Lower leg skin (tissue), 4 donors: ENCODE measurements at places on chromosomes 1 and 21.

DNA sequence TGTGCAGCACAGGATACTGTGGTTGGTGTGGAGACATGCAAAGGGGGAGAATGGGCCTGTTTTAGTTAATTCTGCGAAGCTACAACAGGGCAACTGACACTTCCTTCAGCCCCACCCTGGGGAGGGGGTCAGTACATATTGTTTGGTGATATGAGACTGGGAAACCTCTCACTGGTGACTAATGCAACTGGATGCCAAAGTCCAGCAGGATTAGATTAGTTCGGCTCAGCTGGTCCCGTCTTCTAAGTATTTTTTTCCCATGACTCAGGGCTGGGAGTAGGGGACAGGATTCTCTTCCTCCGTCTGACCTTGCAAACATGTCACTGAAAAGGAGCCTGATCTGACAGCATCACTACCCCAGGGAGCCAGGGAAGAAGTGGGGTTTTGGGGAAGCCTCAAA is 43.0 kb downstream of the PLXNA2 start:
- no peak for DNase-seq

DNA sequence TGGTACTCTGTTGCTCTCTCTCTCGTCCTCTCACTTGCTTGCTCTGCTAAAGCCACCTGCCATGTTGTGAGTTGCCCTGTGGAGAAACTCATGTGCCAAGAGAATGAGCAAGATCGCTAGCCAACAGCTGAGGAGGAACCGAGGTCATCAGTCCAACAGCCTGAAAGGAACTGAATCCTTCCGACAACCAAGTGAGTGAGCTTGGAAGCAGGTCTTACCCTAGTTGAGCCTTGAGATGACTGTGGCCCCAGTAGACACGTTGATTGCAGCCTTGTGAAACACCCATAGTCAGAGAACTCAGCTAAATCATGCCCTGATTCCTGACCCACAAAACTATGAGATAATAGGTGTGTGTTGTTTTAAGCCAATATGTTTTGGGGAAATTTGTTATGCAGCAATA is 48.1 kb upstream of the BACH1 start:
- no peak for DNase-seq

- peak; percentile 94 for DNase-seq
Observed at GRCh38 chr21:38913120-38913892, 107.6 kb downstream of the ETS2 start.

- DNase-seq: no peak
Observed at GRCh38 chr1:154607106-154607608, 829 bp downstream of the ADAR start.

DNA sequence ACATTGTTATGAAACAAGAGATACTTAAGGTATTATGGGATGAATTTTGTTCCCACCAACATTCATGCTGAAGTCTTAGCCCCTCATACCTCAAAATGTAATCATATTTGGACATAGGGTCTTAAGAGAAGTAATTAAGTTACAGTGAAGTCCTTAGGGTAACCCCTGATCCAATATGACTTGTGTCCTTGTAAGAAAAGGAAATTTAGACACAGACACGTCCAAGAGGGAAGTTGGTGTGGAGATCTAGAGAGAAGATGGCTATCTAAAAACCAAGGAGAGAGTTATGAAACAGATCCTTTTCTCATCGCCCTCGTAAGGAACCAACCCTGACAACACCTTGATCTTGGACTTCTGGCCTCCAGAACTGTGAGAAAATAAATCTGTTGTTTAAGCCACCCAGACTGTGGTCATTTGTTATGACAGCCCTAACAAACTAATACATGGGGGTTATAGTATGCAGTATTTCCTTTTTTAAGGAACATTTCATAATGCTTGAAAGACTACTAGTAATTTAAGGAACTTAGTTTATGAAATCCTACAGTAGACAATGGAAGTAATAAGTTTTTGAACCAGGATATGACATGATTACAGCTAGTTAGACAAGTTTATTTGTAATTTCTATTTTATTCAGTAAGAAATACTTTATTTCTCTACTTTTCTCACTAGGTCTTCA is 875.5 kb upstream of the ADGRL2 start:
- DNase-seq: no peak

DNA sequence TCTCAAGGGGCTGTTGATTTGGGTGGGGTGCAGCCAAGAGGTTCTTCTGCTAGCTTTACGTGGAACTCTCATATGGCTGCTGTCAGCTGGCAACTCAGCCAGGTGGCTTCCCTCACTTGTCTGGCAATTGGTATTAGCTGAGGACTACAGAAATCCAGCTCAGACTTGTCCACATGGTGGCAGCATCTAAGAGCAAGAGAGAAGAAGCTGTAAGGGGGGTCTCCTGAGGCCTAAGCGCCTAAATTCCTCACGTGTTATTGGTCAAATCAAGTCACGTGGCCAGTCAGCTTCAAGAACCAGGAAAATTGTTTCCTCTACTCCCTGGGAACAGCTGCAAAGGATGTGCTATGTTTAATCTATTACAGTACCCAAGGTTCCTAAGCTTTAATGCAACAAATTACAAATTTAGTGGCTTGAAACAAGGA is 4.2 kb upstream of the DYRK3 start:
- DNase-seq: peak; percentile 20

DNA sequence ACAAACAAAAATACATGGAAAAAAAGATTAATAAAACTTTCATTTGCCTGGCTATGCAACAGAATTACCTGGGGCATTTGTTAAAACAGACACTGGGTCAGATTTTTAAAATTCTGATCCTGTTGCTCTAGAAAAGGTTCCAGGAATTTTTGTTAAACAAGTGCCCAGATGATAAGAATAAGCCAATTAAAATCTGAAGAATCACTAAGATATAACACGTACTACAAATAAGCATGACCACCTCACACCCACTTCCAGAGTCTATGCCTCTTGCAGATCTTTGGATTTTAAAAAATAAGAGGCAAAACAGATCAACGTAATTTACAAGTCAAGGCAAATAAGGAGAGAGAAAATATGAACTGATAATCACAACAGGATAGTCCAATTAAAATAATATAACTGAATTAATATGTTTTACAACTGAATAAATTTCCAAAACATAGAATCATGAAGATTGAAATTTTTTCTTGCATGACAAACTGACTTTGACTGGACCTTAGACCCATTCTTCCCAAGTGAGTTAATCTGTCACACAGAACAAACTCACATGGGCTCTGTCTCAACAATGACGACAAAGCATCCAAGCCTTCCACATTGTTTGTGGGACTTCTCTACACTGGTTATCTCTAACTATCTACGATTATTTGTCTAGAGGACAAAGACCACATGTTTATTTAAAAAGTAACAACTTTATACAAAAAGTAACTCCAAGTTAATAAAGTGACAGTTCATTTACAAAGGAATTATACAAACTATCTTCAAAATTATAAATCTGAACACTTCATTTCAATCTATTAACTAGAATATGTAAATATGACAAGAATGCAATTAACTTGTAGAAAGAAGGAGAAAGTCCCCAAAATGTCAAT is 56.9 kb downstream of the COP1 start:
- DNase-seq: no peak

- DNase-seq: no peak
Observed at GRCh38 chr1:245915841-245916240, 591.2 kb downstream of the SMYD3 start.

- no peak for DNase-seq
Observed at GRCh38 chr1:115428256-115428655, 90.2 kb upstream of the NGF start.

DNA sequence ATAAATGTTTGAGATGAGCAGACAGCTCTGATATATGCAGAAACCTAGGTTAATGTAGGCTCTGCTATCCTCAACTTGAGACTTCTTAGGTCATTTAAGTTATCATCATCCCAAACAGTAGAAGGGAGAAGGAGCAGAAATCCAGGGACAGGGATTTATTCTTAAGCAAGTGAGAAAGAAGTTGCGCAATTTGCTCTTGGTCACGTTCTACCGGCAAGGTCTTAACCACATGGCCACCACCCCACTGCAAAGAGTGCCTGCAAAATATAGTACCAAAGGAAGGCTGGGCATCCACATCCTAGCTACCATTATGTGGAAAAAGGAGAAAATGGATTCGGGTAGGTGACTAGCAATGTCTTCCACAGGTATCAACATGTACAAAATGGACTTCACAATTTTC is 25.2 kb downstream of the CRNN start:
- DNase-seq: no peak

GRCh38 chr1:231923491-231924041 is 297.0 kb downstream of the DISC1 start:
- DNase-seq: no peak

DNA sequence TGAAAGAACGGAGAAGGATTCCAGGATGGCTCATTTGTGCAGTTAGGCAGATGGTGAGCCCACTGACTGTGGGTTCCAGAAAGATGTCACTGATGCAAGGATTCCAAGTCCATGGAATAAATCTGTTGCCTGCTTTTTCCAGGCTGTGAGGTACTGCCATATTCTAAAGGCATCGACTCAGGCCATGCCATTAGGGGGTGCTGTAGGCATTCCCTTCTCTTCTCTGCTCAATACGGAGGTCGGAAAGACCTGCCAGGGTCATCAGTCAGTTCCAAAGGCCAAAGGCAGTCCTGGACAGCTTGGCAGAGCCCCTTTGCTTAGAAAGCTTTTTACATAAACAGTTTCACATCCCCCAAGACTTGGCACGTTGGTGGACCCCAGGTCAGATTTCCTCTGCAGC is 31.7 kb upstream of the TMEM125 start:
- peak; percentile 46 for DNase-seq

DNA sequence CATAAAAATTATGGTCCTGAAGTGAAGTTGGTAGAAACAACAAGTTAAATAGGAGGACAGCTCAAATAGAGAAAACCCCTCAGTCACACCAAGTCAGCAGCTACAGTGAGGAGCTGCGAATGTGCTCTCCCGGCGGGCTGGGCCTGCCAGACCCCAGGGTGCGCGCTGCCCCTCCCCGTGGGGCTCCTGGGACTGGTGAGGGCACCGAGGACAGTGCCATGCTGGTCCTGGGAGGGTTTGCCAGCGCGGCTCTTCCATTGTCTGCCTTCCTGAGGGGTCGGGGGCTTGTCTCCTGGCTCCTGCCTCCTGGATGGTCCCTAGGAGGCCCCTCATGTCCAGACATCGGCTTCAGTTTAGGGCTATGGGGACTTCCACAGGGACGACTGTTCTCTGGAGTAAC is 121.8 kb downstream of the PCBP3 start:
- no peak for DNase-seq

DNA sequence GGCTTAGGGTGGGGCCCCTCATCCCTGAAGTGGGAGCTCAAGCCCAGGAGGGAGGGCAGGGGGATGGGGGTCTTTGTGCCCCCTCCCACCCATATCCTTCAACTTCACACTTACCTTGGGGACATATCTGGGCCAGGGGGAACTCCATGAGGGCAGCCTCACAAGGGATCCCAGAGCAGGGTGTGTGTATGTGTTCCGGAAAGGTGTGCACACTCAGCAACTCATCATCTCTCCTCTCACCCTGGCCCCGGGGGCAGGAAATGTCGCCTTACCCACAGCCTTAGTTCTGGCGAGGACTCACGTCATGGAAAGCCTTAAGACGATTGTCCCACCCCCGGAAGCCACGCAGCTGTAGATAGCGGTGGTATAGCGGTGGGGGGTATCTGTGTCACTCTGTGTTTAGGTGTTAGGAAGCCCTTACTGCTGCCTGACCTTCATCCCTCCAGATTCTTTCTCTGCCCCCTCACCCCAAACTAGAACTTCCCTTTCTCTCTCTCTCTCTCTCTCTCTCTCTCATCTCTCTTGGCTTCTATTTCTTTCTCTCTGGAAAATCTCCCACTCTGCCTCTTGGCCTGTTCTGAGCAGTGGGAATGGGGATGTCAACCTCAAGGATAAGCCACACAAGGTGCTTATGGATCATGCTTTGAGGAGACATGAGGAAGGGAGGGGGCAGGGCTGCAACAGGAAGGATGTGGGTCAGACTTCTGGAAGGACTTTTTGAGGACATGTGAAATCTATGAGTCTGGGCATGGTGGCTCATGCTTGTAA is at the start of gene SH2D2A:
SH2D2A (minus strand) TSS at position 288 of the 768 bp plus-strand sequence; CDS start at position 148, 140 bp downstream.
- peak; percentile 90 for DNase-seq

GRCh38 chr1:43868741-43869067 is 64.9 kb upstream of the ARTN start:
- no peak for DNase-seq

DNA sequence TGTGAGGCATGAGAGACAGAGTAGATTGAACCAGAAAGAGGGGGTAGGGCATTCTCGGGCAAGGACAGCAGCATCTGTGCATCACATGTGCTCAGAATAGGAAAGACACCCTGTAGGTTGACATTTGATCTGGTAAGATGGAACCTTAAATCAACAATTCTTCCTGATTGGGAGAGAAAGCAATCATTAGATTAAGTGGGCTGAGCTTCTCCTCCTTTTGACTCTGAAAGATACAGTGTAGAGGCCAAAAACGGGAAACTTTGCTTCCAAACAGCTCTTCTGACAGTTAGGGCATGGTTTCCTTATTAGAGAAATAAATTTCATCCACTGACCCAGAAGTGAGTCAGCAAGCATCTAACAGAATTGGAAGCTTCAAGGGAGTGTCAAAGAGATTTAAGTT is 9.7 kb downstream of the KIF14 start:
- DNase-seq: no peak

DNA sequence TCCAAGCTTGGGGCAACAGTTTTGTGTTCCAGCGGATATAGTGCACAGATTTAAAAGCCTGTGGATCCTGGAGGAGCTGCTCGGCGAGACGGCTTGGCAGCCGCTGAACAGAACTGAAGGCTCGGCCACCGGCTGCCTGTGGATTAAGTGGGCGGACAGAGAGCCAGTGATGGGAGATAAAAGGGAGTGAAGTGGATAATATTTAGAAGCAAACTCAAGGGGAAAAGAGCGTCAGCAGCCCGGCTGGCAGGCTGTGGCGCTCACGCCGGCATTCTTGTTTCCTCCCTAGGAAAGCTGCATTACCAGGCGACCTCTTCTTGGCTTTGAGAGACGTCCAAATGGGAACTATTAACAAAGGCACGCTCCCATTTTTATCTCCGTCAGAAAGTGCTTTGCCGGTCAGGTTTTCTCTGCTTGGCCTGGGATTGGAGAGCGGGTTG is 10.4 kb downstream of the TRABD2B start:
- no peak for DNase-seq

GRCh38 chr1:160446945-160447600 is 46.7 kb downstream of the VANGL2 start:
- no peak for DNase-seq

DNA sequence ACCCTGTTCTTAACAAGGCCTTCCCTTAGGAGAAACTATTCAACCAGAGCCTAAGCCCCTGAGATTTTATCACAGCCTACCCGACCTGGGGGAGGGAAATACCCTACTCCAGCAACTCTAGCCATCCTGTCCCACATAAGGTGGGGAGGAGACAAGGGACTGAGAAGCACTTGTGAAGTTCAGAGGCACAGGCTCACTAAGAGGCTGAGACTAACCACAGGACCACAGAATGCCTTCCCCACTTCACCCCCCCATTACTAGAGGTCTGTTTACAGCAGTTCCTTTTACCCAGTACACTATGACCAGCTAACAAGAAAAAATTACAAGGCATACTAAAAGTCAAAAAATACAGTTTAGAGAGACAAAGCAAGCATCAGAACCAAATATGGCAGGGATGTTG is 86.8 kb downstream of the TEX35 start:
- no peak for DNase-seq

- no peak for DNase-seq
Observed at GRCh38 chr1:50155541-50155940, 46.8 kb downstream of the ELAVL4 start.
